ENCODE measurements at places on chromosomes 7 and 10. TPM values are rescaled to one million over a fixed set of nuclear protein-coding genes. Genes with fewer than 3 reads are reported as not detected.
A peak's percentile ranks its signal among the peaks of the same experiment; 100 is the strongest.

GRCh38 chr7:21946222-21946709 is 567 bp upstream of the CDCA7L start:
- H3K27me3 ChIP-seq: peaks cover 13% of the 10 kb centered on the region
- H3K36me3 ChIP-seq: peaks cover 21% of the 10 kb centered on the region
- DNase-seq: no peak
- peaks cover 63% of the 10 kb centered on the region for H3K4me1 ChIP-seq

DNA sequence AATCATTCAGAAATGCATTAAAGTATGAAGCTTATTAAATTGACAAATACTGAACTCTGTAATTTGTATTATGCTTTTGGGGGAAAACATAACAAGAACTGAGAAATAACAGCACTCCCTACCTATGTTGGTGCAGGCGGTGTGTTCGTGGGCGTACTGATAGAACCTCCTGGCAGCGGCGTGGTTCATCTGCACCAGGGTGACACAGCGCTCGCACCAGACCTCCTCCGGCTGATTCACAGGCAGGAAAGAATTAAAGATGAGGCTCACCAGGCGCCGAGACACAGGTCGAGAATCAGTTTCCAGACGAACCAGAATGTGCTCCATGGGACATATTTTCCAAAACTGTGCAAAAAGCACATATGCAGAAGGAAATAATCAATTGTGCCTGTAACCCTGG is 40.2 kb downstream of the NCAPG2 start:
- peak overlapping the region; percentile 2 for H3K4me3 ChIP-seq
- peaks cover 56% of the 10 kb centered on the region for H3K36me3 ChIP-seq
- no peak for DNase-seq
- H3K27me3 ChIP-seq: no peaks in the 10 kb centered on the region
- no peak overlapping the region for H3K27ac ChIP-seq

- H3K27ac ChIP-seq: no peak overlapping the region
- H3K4me3 ChIP-seq: no peak overlapping the region
- peaks cover 13% of the 10 kb centered on the region for H3K4me1 ChIP-seq
- no peaks in the 10 kb centered on the region for H3K36me3 ChIP-seq
- no peaks in the 10 kb centered on the region for H3K27me3 ChIP-seq
These were observed 130.8 kb upstream of the TCF7L2 start for GRCh38 chr10:112819231-112819630.

DNA sequence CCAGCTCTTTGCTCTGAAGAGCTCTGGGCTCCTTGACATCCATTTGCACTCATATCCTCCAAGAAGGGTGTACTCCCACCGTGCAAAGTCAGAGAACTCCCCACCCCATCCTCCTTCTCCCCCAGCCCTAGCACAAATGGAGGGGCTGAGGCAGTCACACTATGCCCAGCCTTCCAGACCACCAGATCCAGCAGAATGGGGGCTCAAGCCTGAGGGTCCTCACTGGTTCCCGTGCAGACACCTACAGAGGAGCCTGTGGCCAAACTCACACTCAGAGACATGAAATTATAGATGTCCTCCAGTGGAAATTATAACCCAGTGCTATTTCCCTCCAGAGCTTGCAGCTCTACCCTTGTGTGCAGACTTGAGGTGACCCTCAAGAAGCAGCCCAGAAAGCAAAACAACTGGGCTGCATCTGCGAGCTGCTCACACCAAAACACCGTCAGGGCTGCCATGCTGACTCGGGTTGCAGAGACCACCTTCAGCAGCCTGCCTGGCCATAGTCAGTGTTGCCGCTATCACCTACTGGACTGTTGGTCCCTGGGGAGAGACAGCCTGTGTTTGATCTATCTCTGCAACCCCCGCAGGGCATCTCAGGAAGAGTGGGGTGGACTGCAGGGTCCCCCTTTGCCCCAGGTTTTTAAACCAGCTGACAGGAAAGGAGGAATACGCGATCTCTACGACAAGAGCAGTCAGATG is 7.4 kb downstream of the ZNF488 start:
- no peak overlapping the region for H3K4me3 ChIP-seq
- peaks cover 46% of the 10 kb centered on the region for H3K27me3 ChIP-seq
- DNase-seq: no peak
- H3K27ac ChIP-seq: no peak overlapping the region

Gene IGFBP3
- total RNA-seq: 4.1 TPM

Gene OR6V1
- not detected for total RNA-seq

Gene C7orf57
- total RNA-seq: 0.10 TPM
